ENCODE measurements at places on chromosomes 3 and 15. TPM values are rescaled to one million over a fixed set of nuclear protein-coding genes. Genes with fewer than 3 reads are reported as not detected.
A peak's percentile ranks its signal among the peaks of the same experiment; 100 is the strongest.

The GJD2 gene
- total RNA-seq, result not detected

The STRIT1 gene
- 1.2 TPM for total RNA-seq

The TRIM42 gene
- total RNA-seq, result not detected

The CLDN18 gene
- 73.0 TPM for total RNA-seq

The DPPA4 gene
- total RNA-seq, result 11.4 TPM

The SPINT1 gene
- 197 TPM for total RNA-seq

The HHLA2 gene
- 24.1 TPM for total RNA-seq

The MINAR1 gene
- total RNA-seq, result 1.3 TPM

The ARHGAP31 gene
- total RNA-seq, result 7.3 TPM

The GOLGA6B gene
- 0.08 TPM for total RNA-seq

The TEX55 gene
- not detected for total RNA-seq

DNA sequence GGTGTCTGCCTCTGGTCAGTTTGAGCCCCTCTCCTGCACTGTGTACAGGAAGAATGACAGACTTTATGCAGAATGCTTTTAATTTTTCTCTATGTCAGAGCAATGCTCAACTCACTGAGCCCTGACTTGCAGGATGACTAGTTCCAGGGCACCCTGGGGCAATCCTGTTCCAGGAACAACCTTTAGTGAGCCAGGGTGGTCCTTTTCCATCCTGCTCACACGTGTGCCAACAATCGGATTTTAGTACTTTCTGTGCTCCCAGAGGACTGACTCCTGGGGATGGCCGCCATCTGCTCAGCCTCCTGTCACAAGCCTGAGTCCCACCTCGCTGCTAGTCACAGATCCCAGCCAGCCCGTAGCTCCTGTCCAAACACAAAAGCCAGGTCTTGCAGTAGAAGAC lies 48.2 kb upstream of the ALDH1A3 start:
- DNase-seq, result no peak

- DNase-seq, result peak; percentile 16
These were observed 250.5 kb downstream of the ADAMTSL3 start for GRCh38 chr15:83904107-83905040.

- DNase-seq, result no peak
These were observed 164.7 kb upstream of the IQSEC1 start for GRCh38 chr3:13237776-13238490.

- DNase-seq, result no peak
These were observed 96.5 kb upstream of the PIAS1 start for GRCh38 chr15:67957435-67958132.

GRCh38 chr3:159158213-159158612 lies 356.4 kb downstream of the MFSD1 start:
- no peak for DNase-seq

DNA sequence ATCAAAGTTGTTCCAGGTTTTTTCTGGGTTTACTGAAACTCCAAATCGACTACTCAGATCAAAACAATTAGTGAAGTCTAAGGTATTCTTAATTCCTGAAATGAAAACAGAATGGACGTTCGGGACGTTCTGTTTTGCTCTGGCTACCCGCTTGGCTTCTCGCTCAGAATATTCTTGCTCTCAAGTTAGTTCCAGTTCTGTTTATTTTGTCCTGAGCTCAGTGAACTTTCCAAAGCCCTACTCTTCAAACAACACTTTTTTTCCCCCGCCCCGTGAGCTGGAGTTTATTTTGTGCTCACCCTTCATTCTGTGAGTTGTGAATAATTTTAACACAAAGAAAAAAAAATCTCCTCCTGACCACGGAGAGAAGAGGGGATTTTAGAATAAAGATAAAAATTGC lies 72.6 kb downstream of the SAMMSON start:
- DNase-seq, result peak; percentile 27

DNA sequence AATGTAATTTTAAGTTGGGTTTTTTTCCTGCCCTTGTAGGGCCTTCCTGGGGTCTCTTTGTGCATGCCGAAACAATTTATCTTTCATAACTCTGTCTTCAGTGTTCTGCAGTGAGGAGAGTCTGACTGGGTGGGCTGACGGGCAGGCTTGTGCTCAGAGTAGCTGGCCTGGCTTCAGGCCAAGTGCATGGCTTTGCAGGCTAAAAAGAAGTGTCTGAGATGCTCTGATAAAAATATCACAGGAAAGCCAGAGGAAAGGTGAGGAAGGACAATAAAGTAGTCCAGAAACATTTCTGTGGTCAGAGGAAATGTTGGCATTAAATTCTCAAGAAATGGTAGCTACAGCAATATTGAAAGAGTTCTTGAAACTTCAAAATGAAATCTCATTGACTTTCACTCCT lies 25.5 kb downstream of the ST3GAL6 start:
- DNase-seq, result no peak

DNA sequence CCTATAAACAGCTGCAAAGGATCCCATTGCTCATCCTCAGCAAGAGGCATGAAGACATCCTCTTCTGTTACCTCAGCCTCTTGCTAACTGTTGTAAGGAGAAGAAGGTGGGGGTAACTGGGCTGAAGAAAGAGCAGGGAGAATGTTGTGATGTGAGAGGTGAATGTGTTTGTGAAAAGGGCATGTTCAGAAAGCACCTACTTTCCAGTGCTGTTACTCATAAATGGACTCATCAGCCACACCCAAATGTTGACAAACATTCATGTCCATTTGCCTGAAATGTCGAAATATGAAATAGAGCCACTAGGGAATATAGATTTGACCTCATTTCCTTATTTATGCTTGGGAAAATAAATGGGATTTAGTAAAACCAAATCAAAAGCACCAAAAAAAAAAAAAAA lies 12.6 kb downstream of the SLC24A1 start:
- no peak for DNase-seq

GRCh38 chr3:178529606-178530225 lies 6.5 kb upstream of the KCNMB2 start:
- no peak for DNase-seq

- peak; percentile 39 for DNase-seq
These were observed 13.2 kb downstream of the ADAMTS9 start for GRCh38 chr3:64674591-64675076.

- no peak for DNase-seq
These were observed 258.4 kb downstream of the MECOM start for GRCh38 chr3:169405076-169405475.

- DNase-seq, result no peak
These were observed 50.0 kb upstream of the PLCL2 start for GRCh38 chr3:16834753-16835152.

DNA sequence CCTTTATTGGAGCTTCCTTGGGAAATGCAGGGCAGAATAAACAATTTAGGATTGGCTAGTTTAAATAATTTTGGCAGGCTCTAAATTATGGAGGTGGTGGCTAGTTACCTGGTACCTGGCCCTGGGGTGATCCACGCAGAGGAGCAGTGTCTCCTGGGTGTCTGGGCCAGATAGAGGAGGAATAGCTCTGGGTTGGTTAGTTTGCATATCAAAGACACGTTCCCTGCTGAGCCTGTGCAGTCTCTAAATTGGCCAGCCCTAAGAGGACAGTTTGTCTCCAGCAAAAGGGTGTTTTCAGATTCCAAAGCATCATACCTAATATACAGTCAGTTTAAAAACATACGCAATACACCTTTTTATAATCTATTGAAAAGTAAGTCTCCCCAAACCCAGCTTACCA lies 333.3 kb upstream of the TPM1 start:
- no peak for DNase-seq

DNA sequence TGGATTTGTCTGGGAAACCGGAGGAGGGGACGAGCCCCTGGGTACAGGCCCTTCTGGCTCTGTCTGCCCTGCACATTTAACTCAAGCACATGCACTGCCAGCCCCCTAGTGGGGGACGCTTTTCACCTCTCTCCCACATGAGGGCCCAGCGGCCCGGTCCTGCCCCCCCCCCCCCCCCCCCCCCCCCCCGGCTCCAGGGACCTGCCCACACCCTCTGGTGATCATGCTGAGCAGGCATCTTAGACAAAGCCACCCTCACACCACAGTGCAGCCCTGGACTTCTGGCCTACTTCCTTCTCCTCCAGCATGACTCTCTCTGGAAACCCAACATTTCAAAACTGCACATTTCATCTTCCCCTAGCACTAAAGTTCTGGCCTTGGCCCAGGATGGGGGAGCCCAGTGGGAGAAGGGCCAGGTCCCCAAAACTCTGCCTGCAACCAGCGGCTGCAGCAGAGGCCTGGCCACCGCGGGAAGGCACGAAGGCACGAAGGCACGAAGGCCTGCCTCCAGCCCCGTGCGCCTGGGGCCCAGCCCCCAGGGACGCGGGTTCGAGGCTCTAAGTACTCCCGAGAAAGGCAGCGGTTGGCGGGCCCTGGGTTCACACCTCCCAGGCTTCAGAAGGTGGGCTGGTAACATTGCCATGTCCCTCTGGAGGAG lies 14.1 kb downstream of the KLF15 start:
- no peak for DNase-seq

DNA sequence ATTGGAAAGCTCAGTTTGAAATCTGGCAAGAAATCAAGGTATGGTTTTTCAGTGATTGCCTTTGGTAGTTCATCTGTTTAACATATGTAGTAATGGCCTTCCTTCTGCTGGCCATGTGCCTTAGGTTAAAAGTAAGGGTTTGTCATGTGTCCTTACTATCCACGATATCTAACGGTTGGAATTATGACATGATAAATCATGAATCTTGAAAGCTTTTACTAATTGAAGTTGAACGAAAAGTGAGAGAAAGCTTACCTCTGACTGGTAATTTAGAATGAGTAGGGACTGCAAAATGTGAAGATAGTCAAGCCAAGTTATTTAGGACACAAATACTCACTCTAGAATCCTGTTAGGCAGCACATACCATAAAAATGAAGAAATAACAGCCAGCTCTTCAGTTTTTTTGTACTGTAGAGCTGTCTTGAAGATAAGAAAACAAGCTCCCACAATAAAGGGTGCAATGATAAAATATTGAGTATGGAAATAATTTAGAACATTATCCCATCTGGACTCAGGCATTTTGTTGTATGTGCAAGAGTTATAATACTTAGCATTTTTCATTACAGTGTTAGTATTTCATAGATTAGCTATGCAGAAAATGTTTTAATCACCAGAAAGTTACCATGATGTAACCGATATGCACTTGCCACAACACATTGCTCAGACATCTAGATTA lies 303.4 kb downstream of the ZNF385D start:
- DNase-seq, result no peak

- no peak for DNase-seq
These were observed 51.1 kb downstream of the PSMD6 start for GRCh38 chr3:63972196-63972595.

GRCh38 chr3:54481606-54482365 lies 359.4 kb downstream of the CACNA2D3 start:
- no peak for DNase-seq

DNA sequence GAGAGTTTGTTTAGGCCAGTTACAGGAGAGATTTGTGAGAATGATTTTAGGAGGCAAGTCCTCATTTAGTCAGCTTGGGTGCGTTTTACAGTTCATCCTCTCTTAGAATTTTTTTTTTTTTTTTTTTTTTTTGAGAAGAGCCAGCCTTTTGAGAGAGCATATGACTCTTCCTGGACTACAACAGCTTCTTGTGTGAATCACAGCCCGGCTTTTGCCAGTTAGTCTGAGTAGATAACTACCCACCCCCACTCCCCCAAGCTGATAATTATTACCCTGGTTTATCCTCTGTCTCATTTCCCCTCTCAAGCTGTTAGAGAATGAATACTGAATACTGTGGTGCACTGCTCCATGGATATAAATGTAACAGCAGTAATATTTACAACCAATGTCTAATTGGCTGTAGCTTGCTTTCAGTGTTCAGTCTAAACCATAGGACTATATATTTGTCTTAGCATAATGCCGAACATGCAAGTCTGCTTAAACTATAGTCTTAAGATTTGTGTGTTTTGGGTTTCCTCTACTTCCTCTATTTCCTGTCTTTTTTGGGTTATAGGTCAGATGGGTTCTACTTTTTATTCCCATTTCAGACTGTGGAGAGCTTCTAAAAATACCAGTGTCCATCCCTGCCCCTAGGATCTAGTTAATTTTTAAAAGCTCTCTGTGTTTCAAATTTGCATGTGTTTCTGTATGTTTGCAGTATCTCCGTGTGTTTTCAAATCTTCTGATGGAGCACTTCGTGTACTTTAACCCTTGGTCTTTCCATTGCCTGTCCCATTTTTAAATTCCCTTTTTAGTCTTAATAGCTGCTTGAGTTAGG lies 8.0 kb downstream of the CHD2 start:
- peak; percentile 78 for DNase-seq

DNA sequence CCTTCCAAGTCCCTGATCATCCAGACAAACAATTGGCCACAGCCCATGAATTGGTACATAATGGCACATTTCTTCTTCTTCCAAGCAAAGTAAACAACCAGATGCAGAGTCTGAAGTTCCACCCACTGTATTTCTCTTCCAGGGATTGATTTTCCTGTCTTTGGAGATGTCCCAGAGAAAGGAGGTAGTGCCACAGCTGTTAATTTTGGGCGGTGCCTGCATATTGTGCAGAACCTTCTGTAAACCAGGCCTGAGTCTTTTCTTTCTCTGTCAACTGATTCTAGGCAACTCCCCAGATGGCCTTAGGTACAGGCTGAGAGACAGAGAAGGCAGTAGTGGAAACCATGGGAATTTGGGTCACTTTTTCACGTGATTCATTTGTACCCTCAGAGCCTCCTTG lies 73.5 kb upstream of the TNIK start:
- no peak for DNase-seq

DNA sequence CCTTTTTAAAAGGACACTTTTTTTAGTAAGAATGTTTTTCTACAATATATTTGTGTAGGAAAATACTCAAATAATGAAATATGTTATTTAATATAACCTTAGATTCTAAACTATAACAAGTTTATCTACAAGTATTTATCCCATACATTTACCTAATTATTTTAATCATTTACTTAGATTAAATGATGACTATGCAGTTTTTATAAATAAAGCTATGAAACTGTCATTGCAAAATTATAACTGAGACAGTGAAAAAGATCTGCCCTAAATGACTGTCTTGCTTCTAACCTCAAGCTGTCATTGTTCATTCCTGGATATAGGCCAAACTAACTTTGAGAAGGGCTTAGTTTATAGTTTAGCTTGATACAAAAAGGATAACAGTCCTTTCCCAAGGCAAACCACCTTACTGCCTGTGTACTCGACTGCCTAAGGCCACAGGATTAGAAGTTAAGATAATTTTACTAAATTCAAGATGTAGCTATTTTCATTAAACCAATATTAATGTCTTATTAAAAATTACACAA lies 84.1 kb downstream of the GLDN start:
- DNase-seq, result no peak

- DNase-seq, result no peak
These were observed 171.7 kb downstream of the ABHD5 start for GRCh38 chr3:43862470-43862869.
